HepG2 (cell line): ENCODE measurements at places on chromosomes 13 and 19.

DNA sequence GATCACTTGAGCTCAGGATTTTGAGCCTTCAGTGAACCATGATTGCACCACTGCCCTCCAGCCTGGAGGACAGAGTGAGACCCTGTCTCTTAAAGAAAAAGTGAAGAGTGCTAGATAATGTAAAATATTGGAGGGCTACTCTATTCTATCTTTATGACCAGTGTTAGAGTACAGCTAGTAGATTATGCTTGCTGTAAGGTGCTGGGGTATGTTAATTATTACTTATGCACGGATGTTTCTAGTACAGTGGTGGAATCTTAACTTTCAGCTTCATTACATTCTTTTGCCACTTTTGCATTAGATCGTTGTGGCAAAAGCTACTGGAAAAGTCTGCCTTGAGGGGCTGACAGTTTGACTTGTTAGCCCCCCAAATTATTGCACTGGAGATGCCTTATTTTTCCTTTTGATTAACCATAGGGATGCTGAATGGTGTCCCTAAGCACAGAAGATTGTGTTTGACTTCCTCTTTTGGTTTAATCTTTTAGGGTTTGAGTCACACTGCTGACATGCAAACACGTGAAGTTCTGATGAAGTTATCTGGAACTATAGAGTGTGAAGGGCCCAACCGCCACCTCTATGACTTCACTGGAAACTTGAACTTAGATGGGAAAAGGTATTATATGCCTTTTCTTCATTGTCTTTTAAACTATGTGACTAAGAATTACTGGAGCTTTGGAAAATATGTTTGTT is 169.8 kb downstream of the ATP8A2 start:
- no peaks in the 10 kb centered on the region for H3K36me3 ChIP-seq
- no peak for DNase-seq
- H3K27me3 ChIP-seq, result no peaks in the 10 kb centered on the region
- H3K4me1 ChIP-seq, result no peaks in the 10 kb centered on the region
- no peak overlapping the region for H3K27ac ChIP-seq
- H3K4me3 ChIP-seq, result no peak overlapping the region

DNA sequence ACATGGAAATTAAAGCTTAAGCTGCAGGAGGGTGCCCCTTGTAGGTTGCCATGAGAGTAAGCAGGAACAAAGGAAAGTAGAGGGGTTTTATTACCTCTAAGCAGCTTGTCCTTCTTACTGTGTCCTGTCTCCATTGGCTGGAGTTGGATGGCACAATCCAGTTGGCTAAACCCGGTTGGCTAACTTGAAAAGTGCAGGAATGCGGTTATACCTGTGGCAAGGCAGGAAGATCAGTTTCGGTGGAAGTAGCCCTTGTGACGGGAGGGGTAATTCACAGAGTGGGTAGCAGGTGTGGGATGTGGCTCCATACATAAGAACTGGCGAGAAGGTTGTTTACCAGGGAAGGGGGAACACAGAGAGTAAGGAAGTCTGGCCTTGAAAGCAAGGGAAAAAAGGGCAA is 3.2 kb downstream of the ZNF726 start:
- no peaks in the 10 kb centered on the region for H3K4me1 ChIP-seq
- H3K4me3 ChIP-seq, result no peak overlapping the region
- H3K27ac ChIP-seq, result no peak overlapping the region
- no peaks in the 10 kb centered on the region for H3K36me3 ChIP-seq
- no peaks in the 10 kb centered on the region for H3K27me3 ChIP-seq
- no peak for DNase-seq

- H3K27ac ChIP-seq, result no peak overlapping the region
- H3K4me3 ChIP-seq, result no peak overlapping the region
- H3K4me1 ChIP-seq, result peaks cover 14% of the 10 kb centered on the region
- H3K27me3 ChIP-seq, result peaks cover 4% of the 10 kb centered on the region
Measured at GRCh38 chr13:28535734-28536133, 40.8 kb upstream of the FLT1 start.

DNA sequence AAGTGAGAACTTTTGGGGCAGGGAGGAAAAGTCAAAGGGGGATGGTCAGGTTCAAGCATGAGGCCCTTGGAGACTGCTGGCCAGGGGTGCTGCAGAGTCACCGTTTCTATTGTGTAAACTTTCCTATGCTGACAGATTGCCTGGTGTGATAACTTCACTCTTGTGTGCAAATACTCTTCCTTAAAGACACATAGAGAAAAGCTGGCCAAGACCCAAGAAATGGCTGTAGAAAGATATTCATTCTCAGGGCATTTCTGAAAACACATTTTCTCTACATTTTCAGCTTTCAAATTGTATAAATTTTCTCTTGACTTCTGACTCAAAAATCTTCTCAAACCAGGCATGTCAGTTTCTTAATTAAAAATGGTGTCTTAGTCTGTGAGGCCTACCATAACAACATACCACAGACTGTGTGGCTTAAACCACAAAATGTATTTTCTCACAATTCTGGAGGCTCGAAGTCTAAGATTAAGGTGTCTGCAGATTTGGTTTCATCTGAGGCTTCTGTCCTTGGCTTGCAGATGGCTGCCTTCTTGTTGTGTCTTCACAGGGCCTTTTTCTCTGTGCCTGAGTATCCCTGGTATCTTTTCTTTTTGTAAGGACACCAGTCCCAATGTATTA is 304.5 kb downstream of the KCNRG start:
- DNase-seq, result peak; percentile 24
- no peaks in the 10 kb centered on the region for H3K36me3 ChIP-seq
- H3K27ac ChIP-seq, result peak overlapping the region; percentile 41
- no peaks in the 10 kb centered on the region for H3K27me3 ChIP-seq
- H3K4me3 ChIP-seq, result no peak overlapping the region; the same call in 1 of the 2 replicates

DNA sequence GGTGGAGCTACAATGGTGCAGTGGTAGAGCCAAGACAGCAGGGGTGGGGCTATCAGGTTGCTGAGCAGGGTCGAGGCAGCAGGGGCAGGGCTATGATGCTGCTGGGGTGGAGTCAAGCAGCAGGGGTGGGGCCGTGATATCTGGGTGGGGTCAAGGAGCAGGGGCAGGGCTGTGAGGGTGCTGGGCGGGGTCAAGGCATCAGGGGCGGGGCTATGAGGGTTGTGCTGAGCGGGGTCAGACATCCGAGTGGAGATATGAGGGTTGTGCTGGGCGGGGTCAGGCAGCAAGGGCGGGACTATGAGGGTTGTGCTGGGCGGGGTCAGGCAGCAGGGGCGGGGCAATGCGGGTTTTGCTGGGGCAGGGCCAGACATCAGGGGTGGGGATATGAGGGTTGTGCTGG is 14.7 kb downstream of the HCN2 start:
- DNase-seq, result no peak
- H3K27ac ChIP-seq, result no peak overlapping the region
- peaks cover 7% of the 10 kb centered on the region; the same call in 1 of the 3 replicates for H3K27me3 ChIP-seq
- H3K4me3 ChIP-seq, result no peak overlapping the region
- no peaks in the 10 kb centered on the region for H3K36me3 ChIP-seq

DNA sequence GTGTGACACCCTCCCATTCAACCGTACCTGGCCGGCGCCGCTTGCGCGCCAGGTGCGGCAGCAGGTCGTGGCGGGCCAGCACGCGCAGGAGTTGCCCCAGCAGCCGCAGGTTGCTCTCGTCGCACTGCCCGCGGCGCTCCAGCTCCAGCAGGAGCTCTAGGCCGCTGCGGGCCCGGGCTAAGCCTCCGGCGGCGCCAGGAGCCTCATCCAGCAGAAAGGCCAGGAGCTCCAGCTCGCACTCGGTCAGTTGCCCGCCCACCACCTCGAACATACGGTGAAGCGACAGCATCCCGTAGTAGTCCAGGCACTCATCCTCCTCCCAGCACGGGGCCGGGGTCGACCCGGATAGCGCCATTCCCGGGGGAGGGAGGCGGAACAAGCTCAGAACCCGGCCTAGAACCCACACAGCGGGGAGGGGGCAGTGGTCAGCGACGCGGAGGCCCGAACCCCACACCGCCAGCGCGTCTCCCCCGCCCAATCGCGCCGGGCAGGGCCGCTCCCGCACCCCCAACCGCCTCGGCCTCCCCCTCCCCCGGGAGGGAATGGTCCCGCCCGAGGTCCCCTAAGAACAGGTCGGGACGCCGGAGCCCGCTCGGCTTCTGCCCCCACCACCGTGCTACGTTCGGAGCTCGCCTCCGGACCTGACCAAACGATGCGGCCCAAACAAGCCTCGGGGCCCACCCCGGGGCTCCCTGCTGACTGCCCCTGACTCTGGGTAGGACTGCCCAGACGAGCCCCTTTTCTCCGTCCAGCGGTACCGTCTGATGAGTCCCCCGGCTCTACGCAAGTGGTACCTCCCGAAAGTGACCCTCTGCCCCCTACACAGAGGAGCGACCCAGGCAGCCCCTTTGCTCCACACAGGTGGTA is 591 bp downstream of the DEDD2 start:
- peaks cover 67% of the 10 kb centered on the region for H3K4me1 ChIP-seq
- peak overlapping the region; percentile 96 for H3K4me3 ChIP-seq
- H3K27me3 ChIP-seq, result no peaks in the 10 kb centered on the region
